ENCODE measurements at places on chromosomes 13 and 19.

DNA sequence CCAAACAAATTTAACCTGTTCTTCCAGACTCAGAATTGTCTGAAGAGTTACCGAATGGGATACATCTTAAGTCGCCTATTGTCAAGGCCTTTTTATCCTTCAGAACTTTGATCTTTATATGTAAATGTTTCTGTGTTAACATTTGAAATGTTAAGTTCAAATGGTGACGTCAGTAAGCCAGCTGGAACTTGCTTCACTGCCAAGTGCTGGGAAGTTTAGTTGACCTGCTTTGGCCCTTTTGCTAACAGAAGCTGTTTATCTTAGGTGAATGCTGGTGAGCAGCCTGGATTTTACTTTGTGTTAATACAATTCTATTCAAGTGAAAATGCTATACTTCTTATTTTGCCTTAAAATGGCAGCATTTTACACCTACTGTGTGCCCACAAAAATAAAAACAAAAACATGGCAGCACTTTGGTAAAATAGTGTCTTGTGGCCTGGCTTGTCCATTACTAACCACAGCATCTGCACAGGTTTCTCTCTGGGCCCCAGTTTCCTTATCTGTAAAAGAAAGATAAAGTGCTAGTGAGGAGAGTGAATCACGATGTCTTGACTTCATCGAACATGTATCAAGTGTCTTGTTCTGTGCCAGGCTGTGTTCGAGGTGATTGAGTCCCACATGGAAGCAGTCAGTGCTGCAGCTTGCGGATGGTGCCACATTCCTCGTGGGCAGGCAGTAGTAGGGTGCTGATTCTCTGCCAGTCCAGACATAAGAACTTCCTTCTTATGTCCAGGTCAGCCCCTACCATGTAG, 2.2 kb downstream of the NAXD start:
- DNase-seq = no peak

DNA sequence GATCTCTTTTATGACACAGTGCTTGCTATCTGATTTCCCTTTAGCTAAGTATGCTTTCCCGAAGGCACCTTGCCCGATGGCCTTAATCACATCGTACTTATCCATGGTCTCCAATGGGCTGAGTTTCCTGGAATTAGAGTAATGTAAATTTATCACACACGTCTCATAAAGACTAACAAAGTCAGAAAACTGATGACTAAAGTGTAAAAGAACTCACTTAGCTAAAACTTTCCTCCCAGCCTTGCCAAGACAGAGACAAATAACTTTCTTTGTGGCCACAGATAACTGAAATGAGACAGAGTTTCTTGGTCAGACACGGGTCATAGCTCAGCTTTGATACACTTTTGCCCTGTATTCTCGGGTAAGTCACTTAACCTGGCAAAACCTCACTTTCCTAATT, 1.5 kb downstream of the NEK5 start:
- no peak for DNase-seq

DNA sequence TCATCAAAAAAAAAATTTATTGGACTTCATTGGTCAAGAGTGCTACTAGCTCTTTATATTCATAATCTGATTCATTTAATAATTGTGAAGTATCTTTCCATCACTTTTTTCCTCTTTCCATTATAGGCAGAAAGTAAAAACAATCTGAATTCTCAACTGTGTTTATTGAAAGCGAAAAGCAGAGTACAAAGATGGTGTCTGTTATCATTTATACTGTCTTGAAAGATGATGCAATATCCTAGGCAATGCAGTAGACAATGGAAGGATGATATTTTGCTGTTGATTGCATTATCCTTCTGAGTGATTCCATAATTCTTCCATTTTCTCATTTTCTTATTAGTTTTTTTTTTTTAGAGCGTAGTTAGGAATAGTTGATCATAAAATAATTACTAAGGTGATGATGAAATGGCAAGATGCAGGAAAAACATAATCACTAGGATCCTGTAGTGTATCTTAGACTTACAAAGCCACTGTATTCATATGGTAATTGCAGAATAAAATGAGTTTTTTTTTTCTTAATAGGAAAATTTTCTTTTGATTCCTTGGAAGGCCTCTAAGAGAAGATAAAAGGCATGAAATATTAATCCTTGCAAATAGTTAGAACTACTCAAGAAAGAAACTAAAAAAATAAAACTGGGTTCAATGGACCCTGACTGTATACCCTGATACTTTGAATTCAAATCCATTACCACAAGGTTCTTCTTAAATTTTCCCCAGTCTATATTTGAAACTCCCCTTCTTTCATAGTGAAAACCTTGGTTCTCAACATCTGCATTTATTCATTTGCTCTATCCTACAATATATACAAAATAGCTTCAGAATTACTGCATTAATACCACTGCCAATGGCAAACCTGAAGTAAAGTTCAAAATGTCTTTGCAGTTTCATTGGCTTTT, 11.6 kb downstream of the URI1 start:
- DNase-seq = no peak

DNA sequence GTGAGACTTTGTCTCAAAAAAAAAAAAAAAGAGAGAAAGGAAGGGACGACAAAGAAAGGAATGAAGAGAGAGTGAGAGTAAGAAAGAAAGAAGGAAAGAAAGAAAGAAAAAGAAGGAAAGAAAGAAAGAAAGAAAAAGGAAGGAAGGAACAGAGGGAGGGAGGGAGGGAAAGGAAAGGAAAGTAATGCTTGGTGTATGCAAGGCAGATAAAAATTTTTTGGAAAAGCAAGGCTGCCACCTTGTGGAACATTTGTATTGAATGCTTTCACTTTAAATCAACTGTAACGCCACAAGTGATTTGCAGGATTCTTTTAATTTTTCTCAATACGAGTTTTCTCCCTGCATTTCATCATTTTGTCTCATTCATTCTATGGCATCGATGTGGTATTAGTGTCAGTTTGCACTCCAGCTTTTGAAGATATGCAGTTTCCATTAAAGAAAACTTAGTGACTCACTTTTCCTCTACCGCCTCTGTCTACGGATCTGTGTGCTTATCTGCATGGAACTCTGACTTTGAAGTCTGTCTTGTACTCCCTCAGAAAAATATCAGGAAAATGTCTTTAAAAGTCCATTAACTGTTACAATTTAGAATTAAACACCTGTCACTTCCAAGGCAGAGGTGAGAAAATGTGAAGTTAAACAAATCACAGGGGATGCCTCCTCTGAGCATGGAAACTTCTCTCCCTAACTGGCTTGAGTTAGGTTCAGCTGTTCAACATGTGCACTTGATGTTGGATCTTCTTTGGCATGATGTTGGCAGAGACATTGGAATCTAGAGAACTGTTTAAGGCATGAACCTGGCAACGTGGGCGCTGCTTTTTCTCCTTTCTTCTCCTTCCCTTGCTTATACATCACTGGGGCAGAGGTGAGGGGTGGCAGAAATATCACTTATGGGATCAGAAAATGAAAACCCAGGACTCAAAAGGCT, 20.0 kb upstream of the ZDHHC20 start:
- DNase-seq = peak; percentile 80

- no peak for DNase-seq
These were observed 38.4 kb downstream of the RFX2 start for GRCh38 chr19:6071875-6072274.

- no peak for DNase-seq
These were observed 3.1 kb downstream of the A1BG start for GRCh38 chr19:58350001-58350861.

DNA sequence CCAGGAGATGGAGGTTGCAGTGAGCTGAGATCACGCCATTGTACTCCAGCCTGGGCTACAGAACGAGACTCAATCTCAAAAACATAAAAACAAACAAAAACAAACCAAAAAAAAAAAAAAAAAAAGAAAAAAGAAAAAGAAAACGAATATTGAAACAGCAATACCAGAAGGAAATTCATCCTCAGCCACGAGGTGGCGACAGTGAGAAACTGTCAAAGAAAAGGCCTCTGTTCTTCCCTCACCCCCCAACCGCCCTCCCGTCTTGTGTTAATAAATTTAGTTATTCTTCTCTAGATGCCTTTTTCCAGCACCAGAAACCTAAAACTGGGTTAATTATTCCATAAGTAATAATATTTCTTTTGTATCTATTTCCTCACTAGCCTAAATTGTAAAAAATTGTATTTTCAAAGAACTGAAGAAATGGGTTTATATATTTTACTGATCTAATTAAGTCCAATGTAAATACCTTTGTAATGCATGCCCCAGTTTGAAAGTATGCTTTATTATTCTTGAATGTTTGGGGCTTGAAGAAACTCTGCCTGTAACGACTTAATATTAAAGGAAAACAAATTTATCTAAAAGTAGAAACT, 38.6 kb downstream of the LIG4 start:
- peak; percentile 54 for DNase-seq

GRCh38 chr19:5683177-5683886, 2.5 kb downstream of the HSD11B1L start:
- no peak for DNase-seq

DNA sequence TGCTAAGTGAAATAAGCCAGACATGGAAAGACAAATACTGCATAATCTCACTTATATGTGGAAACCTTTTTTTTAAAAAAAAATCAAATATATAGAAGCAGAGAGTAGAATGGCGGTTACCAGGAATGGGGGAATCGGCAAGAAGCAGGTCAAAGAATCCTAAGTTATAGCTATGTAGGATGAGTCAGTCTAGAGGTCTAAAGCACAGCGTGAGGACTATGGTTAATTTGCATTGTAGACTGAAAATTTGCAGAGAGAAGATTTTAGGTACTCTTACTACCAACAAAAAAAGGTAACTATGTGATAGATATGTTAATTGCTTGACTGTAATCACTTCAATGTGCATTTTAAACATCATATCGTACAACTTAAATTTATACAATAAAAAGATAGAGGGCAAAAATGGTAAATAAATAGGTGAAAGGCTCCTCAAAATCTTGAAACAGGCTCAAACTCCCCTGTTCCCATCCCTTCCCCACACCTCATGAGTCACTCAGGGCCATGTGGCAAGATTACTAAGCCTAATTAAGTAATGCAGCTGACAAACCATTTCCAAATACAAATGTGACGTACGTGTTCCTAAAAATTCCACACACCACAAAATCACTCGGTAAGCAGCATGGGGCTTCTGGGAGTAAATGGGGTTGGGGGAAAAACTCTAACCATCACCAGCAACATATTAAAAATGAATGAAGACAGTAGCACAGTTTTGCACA, 159.0 kb downstream of the USP12 start:
- no peak for DNase-seq

DNA sequence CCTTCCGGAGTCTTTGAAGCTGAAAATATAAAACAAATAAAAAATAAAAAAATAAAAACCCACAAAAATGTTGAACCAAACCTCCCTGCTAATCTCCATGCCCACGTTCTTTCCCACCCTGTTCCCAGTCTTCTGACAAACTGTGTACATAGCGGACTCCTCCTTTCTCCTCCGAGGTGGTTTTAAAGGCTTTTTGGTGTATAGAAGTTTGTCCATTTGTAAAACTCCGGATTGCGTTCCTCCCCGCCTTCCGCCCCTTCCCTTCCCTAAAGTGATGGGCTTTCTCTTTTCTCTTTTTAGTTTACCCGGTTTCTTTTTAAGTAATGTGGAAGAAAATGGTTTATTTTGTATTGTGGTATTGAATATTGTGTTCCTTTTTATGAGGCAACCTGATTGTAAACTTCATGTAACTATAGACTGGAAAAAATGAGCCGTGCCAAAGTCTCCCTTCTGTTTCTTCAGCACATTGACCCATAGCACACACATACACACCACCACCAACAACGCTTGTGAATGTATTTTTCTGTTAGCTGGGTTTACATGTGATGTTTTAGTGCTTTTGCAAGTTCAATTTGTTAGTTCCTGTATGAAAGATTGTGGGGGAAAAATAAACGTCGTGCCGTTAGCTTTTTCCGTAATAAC, 4.4 kb downstream of the ZIC2 start:
- no peak for DNase-seq

- peak; percentile 74 for DNase-seq
These were observed 2.3 kb downstream of the WDR83 start for GRCh38 chr19:12668932-12669269.

DNA sequence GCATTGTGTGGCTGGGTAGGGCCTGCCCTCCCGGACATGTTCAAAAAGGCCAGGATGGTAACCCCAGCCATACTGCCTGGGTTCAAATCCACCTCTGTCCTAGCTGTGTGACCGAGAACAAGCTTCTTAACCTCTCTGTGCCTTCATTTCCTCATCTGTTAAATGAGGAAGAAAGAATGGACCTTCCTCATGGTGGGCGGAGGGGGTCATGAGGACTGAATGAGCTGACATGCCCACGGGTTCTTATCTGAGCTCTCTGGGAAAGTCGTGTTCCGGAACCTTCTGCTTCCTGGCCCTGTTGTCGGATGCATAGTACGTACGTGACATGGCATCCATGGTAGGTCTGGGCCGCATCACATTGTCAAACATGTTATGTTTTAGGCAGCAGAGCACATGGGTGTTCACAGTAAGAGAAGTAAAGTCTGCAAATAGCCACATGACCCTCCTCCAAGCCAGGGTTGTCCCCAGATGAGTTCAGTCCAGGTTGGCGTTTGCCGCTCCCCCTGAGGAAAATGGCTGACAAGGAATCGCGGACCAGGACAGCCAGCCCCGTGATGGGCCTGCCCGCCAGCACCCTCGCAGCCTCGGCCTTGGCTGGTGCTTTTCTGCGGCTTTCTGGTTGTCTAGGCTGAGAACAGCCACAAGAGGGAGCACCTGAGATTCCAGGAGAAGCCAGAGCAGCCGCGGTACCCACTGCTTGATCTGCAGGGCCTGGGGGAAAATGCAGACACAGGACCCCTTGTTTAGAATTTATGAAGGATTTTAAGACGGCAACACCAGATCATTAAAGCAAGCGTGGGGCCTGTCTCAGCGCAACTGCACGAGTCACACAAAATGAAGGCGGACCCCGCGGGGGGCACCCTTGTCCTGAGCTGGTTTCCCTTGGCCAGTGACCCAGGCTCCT, 2.4 kb upstream of the NTN5 start:
- DNase-seq = peak; percentile 81

DNA sequence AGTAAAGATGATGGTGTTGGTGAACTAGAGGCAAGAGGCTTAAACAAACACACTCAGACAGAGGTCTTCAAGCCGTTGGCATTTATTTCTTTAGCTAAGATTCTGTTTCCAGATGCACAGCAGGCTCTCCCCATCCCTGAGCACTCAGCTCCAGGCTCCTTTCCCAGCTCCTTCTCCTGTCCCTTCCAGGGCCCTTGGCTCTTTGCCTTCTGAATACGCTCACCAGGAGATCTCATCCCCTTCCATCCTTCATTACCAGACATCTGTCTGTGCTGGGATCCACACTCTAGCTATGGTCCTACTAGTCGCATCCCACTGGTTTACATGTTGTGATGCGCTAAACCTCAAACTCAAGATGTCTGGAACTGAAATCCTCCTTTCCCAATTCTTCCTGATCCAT, 25.3 kb upstream of the DOCK9 start:
- no peak for DNase-seq

DNA sequence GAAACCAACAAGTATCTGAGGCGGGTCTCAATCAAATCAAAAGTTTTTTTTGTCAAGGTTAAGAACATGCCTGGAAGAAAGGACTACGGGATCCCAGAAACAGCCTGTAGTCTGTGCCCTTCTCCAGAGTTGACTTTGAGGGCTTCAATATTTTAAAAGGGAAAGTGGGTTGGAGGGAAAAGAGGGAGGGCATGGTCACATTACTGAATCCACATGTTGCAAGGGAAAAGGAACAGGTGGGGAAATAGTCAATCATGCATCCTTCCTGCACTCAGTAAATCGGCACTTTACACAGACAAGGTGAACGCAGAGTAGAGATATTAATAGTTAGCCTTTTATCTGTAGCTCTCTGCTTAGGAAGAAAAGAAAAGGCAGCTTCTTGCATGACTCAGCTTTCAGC, 808.5 kb downstream of the UQCRFS1 start:
- DNase-seq = no peak

GRCh38 chr19:1089891-1090290, 5.3 kb downstream of the POLR2E start:
- DNase-seq = no peak

Data from activated CD4-positive, alpha-beta T cell treated with anti-CD3 and anti-CD28 coated beads, Interleukin-2, amount 10 ng/mL, durations not matched to agents 7 days and 5 days (primary cell).